ENCODE measurements at places on chromosomes 16 and 17. TPM values are rescaled to one million over a fixed set of nuclear protein-coding genes. Genes with fewer than 3 reads are reported as not detected.

OTOP3 gene
- not detected for polyA plus RNA-seq

NARF gene
- polyA plus RNA-seq = 124 TPM

GRCh38 chr17:45739786-45740185 is 44.3 kb upstream of the CRHR1 start:
- DNase-seq = no peak

GRCh38 chr17:76783146-76783545 is 45.2 kb downstream of the MFSD11 start:
- no peak for DNase-seq

All from spinal cord (tissue), 10 donors.